Activated CD4-positive, alpha-beta T cell treated with anti-CD3 and anti-CD28 coated beads for 1 hour (primary cell): ENCODE measurements at places on chromosomes 11 and 22.

GRCh38 chr22:26226538-26227297, 57.5 kb downstream of the SEZ6L start:
- no peak for DNase-seq

- no peak for DNase-seq
These were observed 13.1 kb downstream of the MOV10L1 start for GRCh38 chr22:50102946-50103345.

- no peak for DNase-seq
These were observed 6.8 kb upstream of the ANKRD13D start for GRCh38 chr11:67282155-67282875.

DNA sequence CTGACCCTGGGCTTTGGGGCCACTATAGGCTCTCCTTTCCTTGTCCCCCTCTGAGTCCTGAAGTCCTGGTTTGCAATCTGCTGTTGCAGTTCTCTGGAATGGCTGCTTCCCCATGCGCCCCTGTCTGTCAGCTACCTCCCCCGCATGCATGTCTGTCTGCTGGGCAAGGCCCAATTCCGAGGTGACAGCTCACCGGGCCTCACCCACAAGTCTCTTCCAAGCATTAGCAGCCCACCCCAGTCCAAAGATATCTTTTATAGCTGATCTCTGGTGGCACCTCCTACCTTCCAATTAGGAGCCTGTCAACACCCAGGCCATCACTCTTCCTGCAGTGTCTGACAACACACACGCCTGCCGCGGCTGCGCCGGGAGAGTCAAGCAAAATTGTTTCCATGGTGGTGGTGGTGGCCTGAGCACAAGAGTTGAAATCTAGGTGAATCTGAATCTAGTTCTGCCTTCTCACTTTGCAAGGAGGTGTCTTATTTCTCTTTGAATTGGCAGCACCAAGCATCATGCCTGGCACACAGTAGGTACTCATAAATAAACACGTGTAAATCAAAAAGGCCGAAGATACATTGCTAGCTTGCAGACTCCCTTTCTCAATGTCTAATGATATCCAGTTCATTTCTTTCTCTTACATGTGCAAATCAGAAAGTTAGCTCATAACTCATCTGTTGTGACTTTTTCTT, 1.2 kb upstream of the LMO2 start:
- no peak for DNase-seq

- DNase-seq, result no peak
These were observed 3.1 kb downstream of the PANX1 start for GRCh38 chr11:94131718-94132115.

DNA sequence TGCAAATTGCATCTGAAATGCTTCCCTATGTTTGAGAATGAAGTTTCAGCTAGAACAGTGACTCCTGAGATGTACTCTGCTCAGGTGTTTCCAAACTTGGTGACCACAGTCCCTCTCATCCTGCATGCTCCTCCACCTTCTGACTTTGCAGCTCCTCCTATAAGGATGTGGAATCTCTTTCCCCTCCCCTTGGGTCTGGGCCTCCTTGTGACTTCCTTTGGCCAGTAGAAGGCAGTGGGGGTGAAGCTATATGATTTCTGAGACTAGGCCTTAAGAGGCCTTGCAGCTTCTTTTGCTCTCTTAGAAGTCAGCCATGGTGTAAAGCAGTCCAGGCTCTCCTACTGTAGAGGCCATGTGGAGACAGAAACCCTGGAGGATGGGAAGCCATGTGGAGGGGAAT, 50.7 kb downstream of the CSF2RB start:
- no peak for DNase-seq

- no peak for DNase-seq
These were observed 37.6 kb downstream of the GAB4 start for GRCh38 chr22:16970446-16970845.

DNA sequence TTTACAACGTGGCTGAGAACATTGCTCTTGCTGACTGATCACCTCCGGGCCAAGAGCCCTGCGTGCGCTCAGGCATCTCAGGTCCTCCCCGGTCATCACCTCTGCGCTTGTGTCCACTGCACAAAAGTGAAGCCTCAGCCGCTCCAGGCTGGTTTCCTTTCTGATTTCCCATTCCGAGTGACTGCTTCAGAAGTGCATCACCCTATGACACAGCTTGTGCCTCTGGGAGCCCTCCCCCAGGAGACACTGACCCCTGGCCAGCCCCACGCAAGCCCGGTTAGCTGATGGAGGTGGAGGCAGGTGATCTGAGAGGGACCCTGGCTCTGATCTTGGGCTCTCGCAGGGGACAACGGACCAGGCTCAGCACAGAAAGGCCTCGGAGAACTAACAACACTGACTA, 38.3 kb upstream of the GNB1L start:
- DNase-seq, result no peak

- DNase-seq, result peak; percentile 7
These were observed 430.4 kb downstream of the TBC1D22A start for GRCh38 chr22:47192651-47193437.

DNA sequence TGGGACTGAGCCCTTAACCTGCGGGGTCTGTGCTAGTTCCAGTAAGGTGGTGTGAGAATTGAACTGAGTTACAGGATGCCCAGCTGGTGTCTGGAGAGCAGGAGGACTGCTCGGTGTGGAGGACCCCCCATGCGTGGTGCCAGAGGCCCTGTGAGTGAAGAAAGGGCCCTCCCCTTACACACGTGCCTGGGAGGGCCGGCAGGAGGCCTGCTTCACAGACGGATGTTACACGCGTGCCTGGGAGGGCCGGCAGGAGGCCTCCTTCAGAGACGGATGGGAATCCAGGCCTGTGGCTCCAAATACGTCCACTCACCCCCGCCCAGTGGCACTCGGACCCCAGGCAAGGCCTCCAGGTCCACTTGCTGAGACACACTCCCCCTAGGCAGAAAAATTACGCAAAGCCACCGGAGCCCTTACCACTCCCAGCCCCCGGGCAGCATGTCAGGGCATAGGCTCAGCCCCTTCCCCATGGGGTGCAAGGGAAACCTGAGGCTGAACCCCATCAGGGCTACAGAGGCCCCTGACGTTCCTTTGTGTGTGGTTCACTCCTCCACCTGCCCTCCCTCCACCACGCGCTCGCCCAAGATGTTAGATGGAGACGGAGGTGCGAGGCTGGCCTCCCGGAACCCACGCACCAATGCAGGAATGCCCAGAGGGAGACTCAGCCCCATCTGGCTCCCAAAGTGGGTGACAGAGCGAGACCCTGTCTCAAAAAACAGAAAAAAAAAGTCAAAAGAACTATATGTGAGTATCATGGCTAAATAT, 227.8 kb downstream of the BRD1 start:
- no peak for DNase-seq

- DNase-seq, result no peak
These were observed 66.2 kb upstream of the NECTIN1 start for GRCh38 chr11:119795231-119795630.

GRCh38 chr11:28110821-28111200, 2.6 kb downstream of the METTL15 start:
- no peak for DNase-seq

DNA sequence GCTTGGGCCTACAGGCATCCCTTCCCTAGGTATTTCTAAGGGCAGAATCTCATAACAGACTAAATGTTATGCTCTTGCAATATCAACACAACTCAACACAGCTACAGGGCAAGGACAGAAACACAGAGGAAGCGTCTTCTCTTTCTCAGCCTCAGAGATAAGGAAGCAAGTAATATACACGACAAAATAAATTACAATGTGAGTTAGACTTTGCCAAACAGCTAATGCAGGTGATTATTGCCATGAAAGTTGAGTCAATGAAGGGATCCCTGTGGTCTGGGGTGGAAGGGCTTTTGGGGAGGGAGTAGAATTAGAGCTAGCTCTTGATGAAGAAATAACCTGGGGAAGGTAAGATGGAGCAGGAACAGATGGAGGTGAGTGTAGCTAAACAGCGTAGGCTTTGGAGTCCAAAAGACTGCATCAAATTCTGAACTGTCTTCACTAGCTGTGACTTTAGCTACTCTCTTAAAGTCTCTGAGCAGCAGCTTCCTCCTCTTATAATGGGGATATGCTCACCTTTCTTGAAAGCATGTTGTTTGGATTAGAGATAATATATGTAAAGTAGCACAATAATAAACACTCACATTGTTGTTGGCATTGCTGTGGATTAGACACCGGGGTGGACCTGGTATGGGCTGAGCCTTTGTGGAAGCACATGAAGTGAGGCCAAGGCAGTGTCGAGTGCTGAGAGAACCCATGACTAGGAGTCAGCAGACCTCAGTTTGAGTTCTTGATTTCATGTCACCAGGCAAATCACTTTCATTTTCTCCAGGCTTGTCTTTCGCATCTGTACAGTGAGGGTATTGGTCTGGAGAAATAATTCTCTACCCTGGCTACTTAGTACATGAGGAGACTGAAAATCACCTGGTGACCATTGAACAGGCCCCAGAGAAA, 41.0 kb upstream of the AQP11 start:
- DNase-seq, result no peak

DNA sequence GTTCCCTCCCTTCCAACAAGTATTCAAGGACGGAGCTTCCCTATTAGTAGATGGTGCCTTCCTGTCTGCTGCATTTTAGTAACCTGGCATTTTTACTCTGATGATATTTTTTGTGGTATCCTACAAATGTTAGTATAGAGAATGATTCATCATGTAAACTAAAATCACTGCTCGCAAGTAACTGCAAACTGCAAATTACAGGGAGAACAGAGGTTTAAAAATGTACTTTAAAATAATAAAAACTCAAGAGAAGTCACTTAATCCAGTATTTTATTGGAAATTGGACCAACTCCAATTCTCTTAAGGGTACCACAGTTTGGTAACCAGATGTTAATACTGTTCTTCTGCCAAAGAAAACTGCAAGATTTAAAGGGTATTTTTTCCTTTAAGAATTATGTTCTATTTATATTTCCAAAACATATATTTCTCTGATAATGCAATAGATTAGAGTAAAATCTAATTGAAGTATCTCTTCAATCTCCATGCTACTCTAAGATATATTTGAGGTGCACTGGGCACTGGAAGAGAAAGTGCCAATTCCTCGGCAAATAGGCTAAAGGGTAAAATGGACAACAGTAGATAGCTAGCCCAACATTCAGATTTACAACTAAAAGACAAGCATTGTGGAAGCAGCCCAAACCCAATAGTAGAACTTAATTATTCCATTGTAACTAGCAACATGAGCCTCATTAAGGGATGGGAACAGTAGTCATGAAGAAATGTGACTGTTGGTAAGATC, 298.0 kb downstream of the TTC28 start:
- no peak for DNase-seq

- no peak for DNase-seq
These were observed 32.5 kb upstream of the CFAP300 start for GRCh38 chr11:102014756-102015155.

GRCh38 chr11:1948389-1948788, 1.3 kb downstream of the MRPL23 start:
- DNase-seq, result no peak

DNA sequence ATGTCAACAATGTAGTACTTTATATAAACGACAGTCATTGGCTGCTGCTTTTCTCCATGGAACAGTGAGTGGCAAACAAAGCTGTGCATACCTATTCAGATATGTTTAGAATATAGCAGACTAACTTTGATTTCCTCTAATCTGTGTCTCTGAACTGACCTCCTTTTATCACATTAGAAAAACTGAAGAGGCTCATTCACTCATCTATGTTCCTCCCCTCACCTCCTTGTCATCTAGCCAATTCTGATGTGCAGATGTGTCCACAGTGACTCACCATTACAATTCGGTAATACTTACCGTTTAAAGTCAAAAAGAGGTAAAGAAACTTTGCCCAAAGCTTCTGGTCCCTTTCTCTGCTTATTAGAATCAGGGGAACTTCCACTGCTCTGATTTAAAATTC, 51.5 kb upstream of the RPS13 start:
- no peak for DNase-seq

DNA sequence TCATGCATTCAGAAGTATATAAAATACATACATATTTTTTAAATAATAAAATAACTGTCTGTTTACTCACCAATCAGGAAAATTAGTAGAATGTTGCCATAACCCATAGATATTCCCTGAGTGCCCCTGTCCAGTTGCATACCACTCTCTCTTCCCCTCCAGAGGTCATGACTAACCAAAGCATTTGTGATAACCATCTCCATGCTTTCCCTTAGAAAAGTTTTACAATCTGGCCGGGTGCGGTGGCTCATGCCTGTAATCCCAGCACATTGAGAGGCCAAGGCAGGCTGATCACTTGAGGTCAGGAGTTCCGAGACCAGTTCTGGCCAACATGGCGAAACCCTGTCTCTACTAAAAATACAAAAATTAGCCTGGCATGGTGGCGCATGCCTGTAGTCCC, 33.2 kb upstream of the LDHA start:
- no peak for DNase-seq

- DNase-seq, result no peak
These were observed 93.0 kb downstream of the ME3 start for GRCh38 chr11:86579406-86579731.

DNA sequence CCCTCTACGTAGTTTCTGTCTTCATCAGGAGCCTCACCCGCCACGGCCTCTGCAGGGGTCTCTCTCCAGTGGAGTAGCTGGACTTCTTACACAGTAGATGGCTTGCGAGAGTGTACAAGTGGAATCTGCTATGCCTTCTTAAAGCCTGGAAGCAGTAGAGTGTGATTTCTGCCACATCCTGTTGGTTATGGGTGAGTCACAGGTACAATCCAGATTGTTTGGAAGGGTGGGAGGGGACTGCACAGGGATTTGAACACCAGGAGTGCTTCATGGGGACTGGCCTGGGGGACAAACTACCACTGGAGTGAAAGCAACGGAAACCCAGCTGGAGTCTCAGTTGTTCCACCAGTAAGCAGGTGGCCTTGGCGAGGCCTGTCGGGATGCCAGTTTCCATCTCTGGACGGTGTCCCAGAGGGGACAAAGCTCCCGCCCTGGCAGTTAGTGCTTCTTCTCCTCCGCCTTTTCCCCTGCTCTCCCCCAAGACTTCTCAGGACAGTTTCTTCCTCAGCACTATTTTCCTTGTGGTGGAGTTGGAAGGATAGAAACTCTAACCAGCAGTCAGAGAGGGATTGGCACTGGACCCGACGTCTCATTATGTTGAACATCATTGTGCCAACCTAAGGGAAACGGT, 85.0 kb upstream of the RCN1 start:
- DNase-seq, result no peak

- DNase-seq, result no peak
These were observed 25.0 kb downstream of the MN1 start for GRCh38 chr22:27776650-27776958.

DNA sequence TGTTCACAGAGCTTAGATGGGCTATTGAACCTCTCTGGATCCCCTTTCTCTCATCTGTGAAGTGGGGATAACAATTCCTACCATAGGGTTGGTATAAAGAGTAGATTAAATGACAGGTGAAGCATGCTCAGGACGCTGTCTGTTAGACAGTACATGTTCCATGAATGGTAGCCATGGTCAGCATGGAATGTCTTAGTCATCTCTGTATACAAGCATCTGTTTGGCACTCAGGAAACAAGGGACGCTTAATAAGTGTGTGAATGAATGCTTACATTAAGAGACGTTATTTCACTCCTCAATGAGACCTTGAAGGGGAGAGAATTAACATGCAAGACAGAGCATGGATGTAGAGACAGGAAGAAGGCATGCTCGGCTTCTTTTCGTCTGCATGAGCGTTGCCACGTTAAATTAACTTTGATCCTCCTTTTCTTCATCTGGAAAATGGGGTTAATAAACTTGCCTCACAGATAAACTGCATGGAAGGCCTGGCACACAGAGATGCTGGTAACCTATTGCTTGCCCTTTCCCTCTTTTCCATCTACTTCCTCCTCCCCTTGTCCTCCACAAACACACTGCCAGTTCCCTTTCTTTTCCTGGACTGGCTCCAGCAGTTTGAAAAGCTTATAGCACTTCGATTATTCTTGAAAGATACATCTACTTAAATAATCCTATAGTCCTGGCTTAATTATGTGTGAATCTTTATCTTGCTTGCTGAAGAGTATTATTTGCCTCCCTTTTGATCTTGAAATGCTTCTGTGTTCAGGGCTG, 267.2 kb upstream of the MTNR1B start:
- DNase-seq, result no peak

- no peak for DNase-seq
These were observed 131.2 kb upstream of the SERPIND1 start for GRCh38 chr22:20642668-20643179.
